ENCODE measurements at places on chromosomes 2 and 18.

DNA sequence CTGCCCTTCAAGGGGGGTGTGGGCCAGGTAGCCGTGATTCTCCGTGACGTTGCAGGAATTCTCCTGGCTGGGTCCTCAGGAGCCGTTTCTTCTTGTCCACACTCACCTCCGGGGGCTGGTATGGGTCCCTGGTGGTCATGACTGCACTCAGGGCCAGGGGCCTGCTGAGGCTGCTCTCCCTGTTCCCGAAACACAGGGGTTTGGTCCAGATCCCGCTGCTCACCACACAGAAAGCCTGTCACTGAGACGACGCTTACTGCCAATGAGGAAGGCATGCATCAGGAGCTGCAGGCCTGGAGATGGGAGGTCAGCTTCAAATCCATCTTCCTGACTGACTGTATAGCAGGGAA, 160.7 kb downstream of the RTP5 start:
- peaks cover 8% of the 10 kb centered on the region for H3K4me1 ChIP-seq
- no peaks in the 10 kb centered on the region for H3K36me3 ChIP-seq
- DNase-seq = no peak
- peaks cover 76% of the 10 kb centered on the region for H3K27me3 ChIP-seq
- no peak overlapping the region for H3K4me3 ChIP-seq

DNA sequence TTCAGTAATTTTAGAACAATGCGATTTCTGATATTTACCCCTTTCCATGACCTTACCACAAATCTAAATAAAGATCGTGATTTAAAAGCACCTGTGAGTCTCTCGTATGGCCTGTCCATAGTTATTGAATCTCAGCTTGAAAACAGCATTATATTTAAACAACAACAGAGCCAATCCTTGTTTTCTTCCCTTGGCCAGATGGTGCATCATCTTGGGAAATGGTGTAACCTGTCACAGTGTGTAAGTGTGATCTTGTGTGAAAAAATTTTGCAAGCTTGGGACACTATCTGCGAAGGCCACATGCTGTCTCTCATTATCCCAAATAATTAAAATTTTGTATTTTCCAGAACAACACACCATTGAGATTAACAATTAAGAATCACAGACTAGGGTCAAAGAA, 262.7 kb upstream of the SPHKAP start:
- no peaks in the 10 kb centered on the region for H3K36me3 ChIP-seq
- no peaks in the 10 kb centered on the region for H3K27me3 ChIP-seq
- H3K27ac ChIP-seq = no peak overlapping the region
- H3K4me3 ChIP-seq = no peak overlapping the region
- no peaks in the 10 kb centered on the region for H3K4me1 ChIP-seq

- DNase-seq = no peak
- H3K4me1 ChIP-seq = no peaks in the 10 kb centered on the region
- peaks cover 28% of the 10 kb centered on the region for H3K36me3 ChIP-seq
- no peaks in the 10 kb centered on the region for H3K27me3 ChIP-seq
Observed at GRCh38 chr2:96727431-96727830, 12.4 kb downstream of the LMAN2L start.

GRCh38 chr18:62338446-62339105, 13.5 kb downstream of the TNFRSF11A start:
- H3K4me1 ChIP-seq = peaks cover 4% of the 10 kb centered on the region
- H3K27me3 ChIP-seq = peaks cover 24% of the 10 kb centered on the region
- H3K36me3 ChIP-seq = no peaks in the 10 kb centered on the region
- no peak for DNase-seq
- no peak overlapping the region for H3K4me3 ChIP-seq

- H3K27me3 ChIP-seq = no peaks in the 10 kb centered on the region
- H3K36me3 ChIP-seq = no peaks in the 10 kb centered on the region
- DNase-seq = no peak
- H3K4me1 ChIP-seq = no peaks in the 10 kb centered on the region
Observed at GRCh38 chr2:186696290-186696689, 2.4 kb downstream of the FAM171B start.

- H3K4me1 ChIP-seq = peaks cover 2% of the 10 kb centered on the region
- DNase-seq = no peak
- no peak overlapping the region for H3K27ac ChIP-seq
Observed at GRCh38 chr2:15642011-15642814, 50.5 kb downstream of the DDX1 start.

- DNase-seq = no peak
- H3K36me3 ChIP-seq = no peaks in the 10 kb centered on the region
- H3K4me3 ChIP-seq = no peak overlapping the region
- no peaks in the 10 kb centered on the region for H3K4me1 ChIP-seq
Observed at GRCh38 chr2:208204166-208204565, 14.3 kb upstream of the C2orf80 start.

- no peak overlapping the region for H3K4me3 ChIP-seq
- 0 out of 2 replicates have a peak, but pooled peaks cover 1% of the 10 kb centered on the region for H3K27me3 ChIP-seq
- DNase-seq = no peak
Observed at GRCh38 chr18:58805467-58806187, 59.0 kb upstream of the ZNF532 start.

GRCh38 chr2:239292531-239292930, 108.3 kb downstream of the HDAC4 start:
- H3K27me3 ChIP-seq = no peaks in the 10 kb centered on the region
- H3K27ac ChIP-seq = no peak overlapping the region
- DNase-seq = no peak

DNA sequence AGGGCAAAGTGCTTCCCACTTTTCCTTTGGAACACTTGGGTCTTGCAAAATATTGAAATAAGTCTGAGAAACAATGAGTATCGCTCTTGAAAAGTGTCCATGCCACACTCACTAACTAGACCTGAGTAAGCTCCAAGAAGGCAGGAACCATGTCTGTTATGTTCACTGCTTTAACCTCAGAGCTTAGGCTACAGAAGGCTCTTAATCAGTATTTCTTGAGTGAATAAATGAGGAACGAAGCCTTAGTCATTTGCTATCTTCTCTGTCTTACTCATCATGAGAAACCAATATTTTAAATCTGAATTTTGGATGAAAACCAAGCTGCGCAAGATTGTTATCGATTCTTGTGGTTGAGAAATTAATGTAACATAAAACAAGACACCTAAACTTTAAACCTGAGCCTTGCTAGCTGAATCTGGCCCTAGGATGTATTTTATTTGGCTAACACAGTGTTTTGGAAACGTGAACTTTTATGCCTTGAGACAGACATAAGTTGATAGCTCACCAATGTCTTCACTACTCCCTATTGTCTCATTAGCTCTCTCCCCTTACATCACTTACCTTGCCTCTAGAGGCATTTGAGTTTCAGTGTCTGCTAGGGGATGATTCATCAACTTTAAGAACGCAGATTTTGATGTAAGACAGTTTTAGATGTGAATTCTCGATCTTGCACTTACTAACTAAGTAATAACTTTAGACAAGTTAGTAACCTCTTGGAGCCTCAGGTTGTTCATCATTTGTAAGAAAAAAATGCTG, 392.8 kb upstream of the MEIS1 start:
- H3K27ac ChIP-seq = no peak overlapping the region
- H3K36me3 ChIP-seq = no peaks in the 10 kb centered on the region
- DNase-seq = no peak
- no peak overlapping the region for H3K4me3 ChIP-seq
- no peaks in the 10 kb centered on the region for H3K4me1 ChIP-seq

DNA sequence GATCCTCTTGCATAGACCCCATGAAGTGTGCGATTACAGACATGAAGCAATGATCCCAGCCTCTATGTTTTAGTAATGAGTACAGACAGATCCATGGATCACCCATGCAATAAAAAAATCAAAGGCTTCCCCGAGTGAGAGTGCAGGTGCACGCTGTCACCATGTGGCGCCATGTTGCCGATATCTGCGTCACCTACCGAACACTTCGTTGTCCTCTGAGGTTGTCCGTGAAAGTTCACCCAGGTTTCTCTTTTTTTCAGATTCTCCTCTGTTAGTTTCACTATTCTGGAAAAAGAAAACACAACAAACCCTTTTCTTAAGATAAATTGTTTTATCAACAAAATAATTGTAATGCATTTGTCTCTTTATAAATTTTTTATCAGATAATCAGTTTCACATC, 66.5 kb downstream of the MBP start:
- H3K4me3 ChIP-seq = no peak overlapping the region
- no peak for DNase-seq
- H3K4me1 ChIP-seq = peaks cover 48% of the 10 kb centered on the region

- DNase-seq = no peak
- peak overlapping the region; percentile 41 for H3K27ac ChIP-seq
- H3K4me3 ChIP-seq = no peak overlapping the region
- H3K36me3 ChIP-seq = no peaks in the 10 kb centered on the region
- H3K4me1 ChIP-seq = peaks cover 17% of the 10 kb centered on the region
Observed at GRCh38 chr2:23435250-23436035, 50.5 kb downstream of the KLHL29 start.

DNA sequence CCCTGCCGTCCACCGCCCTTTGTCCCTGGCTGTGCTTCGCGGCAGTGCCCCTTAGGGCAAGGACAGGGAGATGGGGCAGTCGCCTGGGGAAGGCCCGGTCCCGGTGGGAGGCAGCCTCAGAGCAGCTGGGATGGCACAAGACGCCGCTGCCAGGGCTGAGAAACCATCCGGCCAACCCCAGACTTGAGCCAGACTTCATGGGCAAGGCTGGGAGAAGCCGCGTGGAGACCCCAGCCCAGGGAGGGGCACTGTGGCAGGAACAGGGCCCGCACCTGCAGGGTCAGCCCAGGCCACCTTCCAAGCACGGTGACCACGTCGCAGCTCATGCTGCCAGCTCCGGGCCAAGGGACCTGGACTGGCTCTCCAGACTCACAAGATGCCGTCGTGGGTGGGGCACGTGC, 84.0 kb downstream of the NFATC1 start:
- H3K27ac ChIP-seq = no peak overlapping the region
- no peak overlapping the region for H3K4me3 ChIP-seq
- no peak for DNase-seq
- no peaks in the 10 kb centered on the region for H3K36me3 ChIP-seq
- H3K27me3 ChIP-seq = no peaks in the 10 kb centered on the region

Measured in IMR-90 (cell line).